ENCODE measurements at places on chromosomes 4 and X.
A peak's percentile ranks its signal among the peaks of the same experiment; 100 is the strongest.

DNA sequence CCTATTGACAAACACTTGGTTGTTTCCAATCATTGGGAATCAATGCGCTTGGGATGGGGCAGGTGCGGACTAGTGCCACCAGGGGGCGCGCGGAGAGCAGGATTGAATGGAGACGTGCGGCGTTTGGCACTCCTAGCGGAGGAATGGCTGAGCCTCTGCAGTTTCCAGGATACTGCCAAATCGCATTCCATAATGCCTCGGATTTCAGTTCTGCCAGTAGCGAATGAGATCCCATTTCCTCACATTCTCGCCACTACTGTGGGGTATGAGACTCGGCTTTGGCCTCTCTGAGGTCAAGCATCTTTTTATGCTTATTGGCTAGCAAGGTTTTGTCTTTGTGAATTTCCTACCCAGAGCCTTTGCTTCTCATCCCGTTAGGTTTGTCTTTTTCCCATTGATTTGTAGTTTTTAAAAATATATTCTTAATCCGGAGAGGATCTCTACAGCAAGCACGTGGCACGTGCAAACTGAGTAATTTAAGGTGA is 28.7 kb downstream of the CLDN34 start:
- peak; percentile 74 for DNase-seq

DNA sequence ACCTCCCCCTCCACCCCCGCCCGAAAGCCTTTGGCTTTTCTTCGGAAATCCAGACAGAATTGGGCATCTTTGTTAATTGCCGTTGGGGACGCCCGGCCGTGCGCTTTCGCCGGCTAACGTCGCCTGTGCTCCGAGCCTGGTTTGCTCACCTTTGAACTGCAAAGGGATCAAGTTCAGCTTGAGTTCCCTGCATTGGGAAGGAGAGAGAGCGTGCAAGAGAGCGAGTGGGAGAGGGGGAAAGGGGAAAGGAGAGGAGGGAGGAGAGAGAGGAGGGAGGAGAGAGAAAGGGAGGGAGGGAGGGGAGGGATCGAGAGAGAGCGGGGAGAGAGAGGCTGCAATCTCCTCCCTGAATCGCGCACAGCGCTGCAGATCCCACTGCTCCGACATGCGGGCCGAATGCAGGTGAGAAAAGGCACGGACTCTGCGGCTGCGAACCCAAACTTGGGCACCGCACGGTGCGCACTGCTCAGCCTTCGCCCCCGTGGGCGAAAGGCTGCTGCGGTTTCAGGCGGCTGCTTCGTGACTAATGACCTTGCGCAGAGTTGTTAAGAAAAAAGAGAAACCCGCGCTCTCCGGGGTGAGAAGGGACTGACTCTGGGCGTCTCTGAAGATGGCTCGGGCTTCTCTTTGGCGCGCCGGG is at the start of gene PCDH7:
PCDH7 (plus strand) TSS at position 349 of the 640 bp plus-strand sequence. CDS start 1,054 bp downstream, outside the sequence.
- DNase-seq = no peak

GRCh38 chr4:45350438-45350837 is 624.1 kb upstream of the GNPDA2 start:
- DNase-seq = no peak

GRCh38 chr4:74855879-74856278 is 61.6 kb upstream of the BTC start:
- no peak for DNase-seq

DNA sequence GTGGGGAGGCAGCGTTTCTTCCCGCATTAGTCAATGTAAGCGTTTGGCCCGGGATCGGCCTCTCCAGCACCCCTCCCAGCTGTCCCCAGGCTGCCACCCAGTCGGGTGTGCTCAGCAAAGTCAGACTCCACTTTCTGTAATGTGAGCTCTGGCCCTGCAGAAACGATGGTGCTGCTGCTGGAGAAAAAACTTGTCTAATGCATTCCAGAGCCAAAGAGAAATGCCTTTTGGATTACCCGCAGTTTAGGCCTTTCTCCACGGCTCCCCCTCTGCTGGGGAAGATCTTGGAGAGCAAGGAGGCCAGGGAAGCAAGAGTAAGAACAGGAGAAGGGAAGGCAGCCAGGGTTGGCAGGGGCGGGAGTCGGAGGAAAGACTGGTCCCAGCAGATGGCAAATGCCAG is 55.2 kb downstream of the ELF4 start:
- no peak for DNase-seq

DNA sequence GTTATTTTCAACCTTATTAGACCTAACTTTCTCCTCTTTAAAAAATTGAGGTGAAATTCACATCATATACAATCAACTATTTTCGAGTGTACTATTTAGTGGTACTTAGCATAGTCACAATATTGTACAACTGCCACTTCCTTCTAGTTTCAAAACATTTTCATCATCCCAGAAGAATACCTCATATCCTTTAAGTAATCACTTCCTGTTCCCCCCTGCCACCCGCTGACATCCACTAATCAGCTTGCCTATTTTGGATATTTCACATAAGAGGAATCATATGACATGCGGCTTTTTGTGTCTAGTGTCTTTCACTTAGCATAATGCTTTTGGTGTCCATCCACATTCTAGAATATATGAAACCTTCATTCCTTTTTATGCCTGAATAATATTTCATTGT is 10.0 kb upstream of the PPA2 start:
- no peak for DNase-seq

- peak; percentile 82 for DNase-seq
Measured at GRCh38 chrX:13013363-13014110, 30.9 kb downstream of the FAM9C start.

- no peak for DNase-seq
Measured at GRCh38 chr4:183867247-183867646, 37.9 kb upstream of the STOX2 start.

DNA sequence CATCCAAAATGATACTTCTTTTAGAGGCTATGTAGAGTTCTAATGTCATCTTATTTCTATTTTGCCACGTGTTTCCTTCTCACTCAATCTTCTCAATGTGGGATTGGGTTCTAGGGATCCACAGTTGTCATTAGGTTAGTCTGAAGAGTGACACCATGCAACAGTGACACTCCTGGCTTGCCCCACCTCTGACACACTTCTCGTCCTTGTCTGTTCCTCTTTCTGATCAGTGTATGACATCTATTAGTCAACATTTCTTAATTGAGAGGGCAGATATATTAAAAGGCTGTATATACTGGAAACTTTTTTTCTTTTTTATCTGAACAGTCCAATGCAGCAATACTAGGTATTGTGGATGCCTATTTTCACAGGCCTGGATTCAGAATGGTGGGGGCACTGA is 67.6 kb upstream of the GYPA start:
- DNase-seq = no peak

GRCh38 chr4:107044170-107044569 is 8.1 kb upstream of the DKK2 start:
- DNase-seq = no peak

- DNase-seq = peak; percentile 8
Measured at GRCh38 chr4:48445704-48446103, 37.4 kb upstream of the SLC10A4 start.

GRCh38 chr4:184355111-184355604 is 119.2 kb downstream of the IRF2 start:
- DNase-seq = no peak

DNA sequence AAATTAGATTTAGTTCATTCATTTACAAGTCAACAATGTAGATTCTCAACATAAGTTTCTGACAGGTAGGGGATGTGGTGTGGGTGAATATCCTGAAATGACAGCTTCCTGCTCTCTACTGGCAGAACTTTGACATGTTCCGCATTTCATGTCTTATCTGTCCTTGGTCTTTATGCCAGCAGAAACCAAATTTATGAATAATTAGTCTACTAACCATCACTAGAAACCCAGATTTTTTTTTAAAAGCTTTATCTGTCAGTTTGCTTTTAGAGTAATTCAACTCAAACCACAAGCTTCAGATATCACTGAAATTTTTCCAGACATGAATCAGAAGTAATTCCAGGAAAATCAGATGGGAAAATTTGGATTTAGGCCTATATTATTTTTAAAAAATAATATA is 17.9 kb downstream of the COQ2 start:
- DNase-seq = peak; percentile 78

- DNase-seq = no peak
Measured at GRCh38 chrX:118723376-118723775, 4.0 kb upstream of the IL13RA1 start.

- peak; percentile 62 for DNase-seq
Measured at GRCh38 chrX:136780763-136781162, at the start of gene ARHGEF6. Gene ARHGEF6 (minus strand): TSS chrX:136780932. CDS start chrX:136780882, 50 bp downstream.

DNA sequence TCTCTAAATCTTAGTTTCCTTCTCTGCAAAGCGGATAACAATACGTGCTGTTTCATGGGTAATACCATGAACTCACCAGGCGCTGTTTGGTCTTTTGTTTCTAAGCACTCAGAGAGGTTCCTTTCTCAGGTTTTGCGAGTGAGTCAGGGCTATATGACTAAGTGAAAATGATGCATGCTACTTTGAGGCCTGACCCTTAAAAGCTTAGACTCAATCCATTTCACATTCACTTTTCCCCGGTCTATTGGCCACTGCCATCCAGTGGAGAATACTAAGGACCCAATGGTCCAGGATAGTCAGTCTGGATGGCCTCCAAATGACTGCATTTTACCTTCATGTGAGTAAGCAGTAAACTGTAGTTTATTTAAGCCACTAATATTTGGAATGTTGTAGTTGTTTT is 400.8 kb upstream of the SLIT2 start:
- DNase-seq = no peak

DNA sequence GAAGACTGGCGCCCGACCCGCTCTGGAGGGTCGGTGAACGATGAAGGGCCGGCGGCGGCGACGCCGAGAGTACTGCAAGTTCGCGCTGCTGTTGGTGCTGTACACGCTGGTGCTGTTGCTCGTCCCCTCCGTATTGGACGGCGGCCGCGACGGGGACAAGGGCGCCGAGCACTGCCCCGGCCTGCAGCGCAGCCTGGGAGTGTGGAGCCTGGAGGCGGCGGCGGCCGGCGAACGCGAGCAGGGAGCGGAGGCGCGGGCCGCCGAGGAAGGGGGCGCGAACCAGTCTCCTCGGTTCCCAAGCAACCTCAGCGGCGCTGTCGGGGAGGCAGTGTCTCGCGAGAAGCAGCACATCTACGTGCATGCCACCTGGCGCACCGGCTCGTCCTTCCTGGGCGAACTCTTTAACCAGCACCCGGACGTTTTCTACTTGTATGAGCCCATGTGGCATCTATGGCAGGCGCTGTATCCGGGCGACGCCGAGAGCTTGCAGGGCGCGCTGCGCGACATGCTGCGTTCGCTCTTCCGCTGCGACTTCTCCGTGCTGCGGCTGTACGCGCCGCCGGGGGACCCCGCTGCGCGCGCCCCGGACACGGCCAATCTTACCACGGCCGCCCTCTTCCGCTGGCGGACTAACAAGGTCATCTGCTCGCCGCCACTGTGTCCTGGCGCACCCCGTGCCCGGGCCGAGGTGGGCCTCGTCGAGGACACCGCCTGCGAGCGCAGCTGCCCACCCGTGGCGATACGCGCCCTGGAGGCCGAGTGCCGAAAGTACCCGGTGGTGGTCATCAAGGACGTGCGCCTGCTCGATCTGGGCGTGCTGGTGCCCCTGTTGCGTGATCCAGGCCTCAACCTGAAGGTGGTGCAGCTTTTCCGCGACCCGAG is 568 bp downstream of the CHST7 start:
- peak; percentile 57 for DNase-seq

GRCh38 chr4:108783665-108784463 is 21.0 kb upstream of the ETNPPL start:
- no peak for DNase-seq

DNA sequence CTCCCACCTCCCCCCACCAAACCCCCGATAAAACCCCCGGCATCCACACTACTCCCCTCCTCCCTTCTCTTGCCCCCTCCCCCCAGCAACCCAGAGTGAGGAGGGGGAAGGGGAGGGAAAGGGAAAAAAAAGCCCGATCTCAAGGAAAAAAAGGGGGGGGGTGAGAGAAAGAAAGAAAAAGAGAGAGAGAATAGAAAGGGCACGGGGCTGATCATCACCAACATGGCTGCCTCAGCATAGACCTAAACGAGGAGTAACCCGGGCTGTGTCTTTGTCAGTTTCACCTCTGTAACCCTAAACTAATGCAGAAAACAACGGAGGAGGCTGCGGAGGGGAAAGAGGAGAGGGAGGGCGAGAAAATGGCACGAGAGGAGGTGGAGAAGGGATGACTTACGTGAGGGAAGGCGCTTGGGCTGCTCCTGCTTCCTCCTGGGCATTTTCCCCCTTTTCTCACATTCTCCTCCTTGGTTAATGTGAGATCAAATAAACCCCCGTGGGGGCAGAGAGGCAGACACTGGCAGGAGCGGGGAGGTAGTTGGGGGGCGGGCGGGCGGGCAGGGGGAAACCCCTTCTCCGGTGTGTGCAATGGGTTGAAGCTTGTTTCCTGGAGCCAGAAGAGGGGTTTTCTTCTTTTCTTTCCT is 532 bp downstream of the ZNF827 start:
- peak; percentile 50 for DNase-seq
